ENCODE measurements at places on chromosomes 3 and 15. TPM values are rescaled to one million over a fixed set of nuclear protein-coding genes. Genes with fewer than 3 reads are reported as not detected.

TRANK1 gene
- total RNA-seq, result 21.5 TPM

GOLGA8K gene
- 0.88 TPM for total RNA-seq

ANKRD63 gene
- not detected for total RNA-seq

ELL3 gene
- 9.3 TPM for total RNA-seq

TP53BP1 gene
- 35.9 TPM for total RNA-seq

HDAC11 gene
- 3.7 TPM for total RNA-seq

PLA1A gene
- not detected for total RNA-seq

HTR3E gene
- total RNA-seq, result not detected

SLC12A1 gene
- not detected for total RNA-seq

LRRC15 gene
- total RNA-seq, result not detected

GMNC gene
- not detected for total RNA-seq

ALPK3 gene
- 0.54 TPM for total RNA-seq

GOLGA6B gene
- total RNA-seq, result not detected

ARPIN gene
- not detected for total RNA-seq

ASTE1 gene
- 8.9 TPM for total RNA-seq

MKRN2OS gene
- not detected for total RNA-seq

RTP3 gene
- not detected for total RNA-seq

TARS3 gene
- 23.0 TPM for total RNA-seq

ACAA1 gene
- total RNA-seq, result 73.9 TPM

GNL3 gene
- total RNA-seq, result 217 TPM

PFKFB4 gene
- 6.3 TPM for total RNA-seq

ASB14 gene
- total RNA-seq, result not detected

RAB6B gene
- total RNA-seq, result 0.16 TPM

GATA2 gene
- total RNA-seq, result 1.4 TPM

AP4E1 gene
- 14.3 TPM for total RNA-seq

KCNMB2 gene
- total RNA-seq, result not detected

CEMIP gene
- not detected for total RNA-seq

RBMS3 gene
- 3.3 TPM for total RNA-seq

EPHB1 gene
- 0.60 TPM for total RNA-seq

GPX1 gene
- total RNA-seq, result 264 TPM

PRSS50 gene
- total RNA-seq, result not detected

P2RY13 gene
- not detected for total RNA-seq

CAPN3 gene
- 4.3 TPM for total RNA-seq

ACAN gene
- total RNA-seq, result not detected

RHCG gene
- total RNA-seq, result not detected

AHSG gene
- total RNA-seq, result not detected

AGBL1 gene
- total RNA-seq, result not detected

TNFSF10 gene
- 32.7 TPM for total RNA-seq

PLCH1 gene
- 0.05 TPM for total RNA-seq

DUOXA2 gene
- not detected for total RNA-seq

MESP2 gene
- total RNA-seq, result not detected

DLL4 gene
- total RNA-seq, result not detected

Measured in activated naive CD4-positive, alpha-beta T cell treated with anti-CD3 and anti-CD28 coated beads, Interleukin-2, amount 50 U/mL, for 72 hours (primary cell).